ENCODE measurements at places on chromosomes 4 and X. TPM values are rescaled to one million over a fixed set of nuclear protein-coding genes. Genes with fewer than 3 reads are reported as not detected.

Gene CSAG3
- total RNA-seq = 14.1 TPM

- no peak for DNase-seq
Observed at GRCh38 chr4:99655308-99656081, 2.1 kb downstream of the C4orf54 start.

DNA sequence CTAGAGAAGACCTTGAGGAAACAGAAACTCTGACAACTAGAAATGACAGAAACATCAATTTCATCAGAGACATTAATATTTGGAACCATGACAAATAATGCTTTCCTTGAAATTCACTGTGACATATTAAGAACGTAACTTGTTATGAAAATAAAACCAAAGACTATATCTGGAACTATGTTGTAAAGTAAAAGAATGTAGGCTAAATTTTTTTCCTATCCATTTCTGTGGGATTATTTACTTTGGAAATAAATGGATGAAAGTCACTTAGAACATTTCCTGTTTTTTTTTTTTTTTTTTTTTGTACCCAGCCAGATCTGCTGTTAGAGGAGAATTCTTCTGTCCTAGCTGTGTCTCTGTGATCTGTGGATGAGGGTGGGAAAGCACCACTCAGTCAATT, 255.9 kb downstream of the SPRY1 start:
- no peak for DNase-seq

GRCh38 chr4:72860766-72861165, 208.8 kb downstream of the COX18 start:
- DNase-seq = no peak

- DNase-seq = no peak
Observed at GRCh38 chr4:139015948-139016471, 429 bp downstream of the NOCT start.

GRCh38 chr4:17719106-17719505, 62.3 kb downstream of the FAM184B start:
- no peak for DNase-seq

DNA sequence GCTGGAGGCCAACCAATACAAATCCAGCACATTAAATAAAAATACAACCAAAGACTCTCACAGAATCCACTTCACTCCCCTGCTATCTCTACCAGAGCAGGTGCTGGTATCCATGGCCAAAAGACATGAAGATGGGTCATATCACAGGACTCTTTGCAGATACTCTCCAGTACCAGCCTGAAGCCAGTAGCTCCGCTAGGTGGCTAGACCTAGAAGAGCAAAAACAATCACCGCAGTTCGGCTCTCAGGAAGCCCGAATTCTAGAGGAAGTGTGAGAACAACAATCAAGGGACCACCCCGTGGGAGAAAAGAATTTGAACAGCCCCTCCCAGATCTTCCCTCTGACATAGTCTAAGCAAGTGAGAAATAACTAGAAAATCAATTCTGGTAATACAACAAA, 20.2 kb downstream of the CLIC2 start:
- DNase-seq = no peak

DNA sequence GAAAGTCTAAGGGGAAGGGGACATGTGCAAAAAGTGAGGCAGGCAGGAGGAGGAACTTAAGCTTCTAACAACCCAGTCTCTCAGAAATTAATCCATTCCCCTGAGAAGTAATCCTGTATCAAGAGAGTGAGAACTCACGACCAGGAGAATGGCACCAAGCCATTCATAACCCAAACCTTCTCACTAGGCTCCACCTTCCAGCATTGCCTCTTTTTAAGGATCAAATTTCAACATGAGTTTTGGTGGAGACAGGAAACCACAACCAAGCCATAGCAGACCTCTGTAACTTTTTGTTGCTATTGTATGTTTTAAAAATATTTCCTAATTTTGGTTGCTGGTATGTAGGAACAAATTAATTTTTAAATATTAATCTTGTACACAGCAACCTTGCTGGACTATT, 32.8 kb downstream of the PASD1 start:
- DNase-seq = no peak

GRCh38 chr4:170109586-170110284, 20.0 kb upstream of the AADAT start:
- no peak for DNase-seq

DNA sequence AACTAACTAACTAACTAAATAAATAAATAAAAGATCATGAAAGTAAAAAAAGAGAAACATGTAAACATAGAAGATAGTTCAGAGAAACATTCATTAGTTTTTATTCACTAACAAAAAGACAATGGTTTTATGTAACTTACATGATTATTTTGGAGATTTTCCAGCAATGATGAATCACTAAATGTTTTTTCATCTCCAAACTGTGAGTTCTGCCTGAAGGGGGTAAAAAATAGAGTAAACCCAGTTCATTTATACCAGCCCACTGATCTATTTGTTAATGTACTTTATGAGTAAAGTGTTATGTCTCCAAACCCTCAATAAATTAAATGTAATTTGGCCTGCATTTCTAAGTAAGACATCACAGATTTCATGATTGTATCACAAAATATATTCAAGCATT, 101.1 kb downstream of the ATP8A1 start:
- DNase-seq = no peak

GRCh38 chrX:143683486-143683885, 37.1 kb downstream of the SPANXN2 start:
- DNase-seq = no peak

DNA sequence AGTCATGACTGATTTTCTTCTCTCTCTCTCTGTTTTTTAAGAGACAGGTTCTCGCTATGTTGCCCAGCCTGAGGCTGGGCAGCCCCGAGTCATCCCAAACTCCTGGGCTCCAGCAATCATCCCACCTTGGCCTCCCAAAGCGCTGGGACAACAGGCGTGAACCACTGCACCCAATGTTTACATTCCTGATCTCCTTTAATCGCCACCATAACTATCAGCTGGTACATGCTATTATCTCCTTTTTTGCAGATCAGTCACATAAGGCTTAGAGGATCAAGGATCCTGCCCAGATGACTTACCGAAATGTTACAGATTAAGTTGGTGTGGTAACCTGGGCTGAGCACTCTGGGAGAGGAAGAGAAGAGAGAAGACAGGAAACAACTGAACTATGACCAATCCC, 1.5 kb upstream of the USP46 start:
- no peak for DNase-seq

All from WTC11 (cell line).